OCI-M1 (cell line): ENCODE measurements at places on chromosomes 5 and 9.

GRCh38 chr9:21027295-21027694, 4.1 kb downstream of the HACD4 start:
- no peak for DNase-seq

- DNase-seq: no peak
These were observed 377.9 kb upstream of the ITGA1 start for GRCh38 chr5:52409835-52410234.

DNA sequence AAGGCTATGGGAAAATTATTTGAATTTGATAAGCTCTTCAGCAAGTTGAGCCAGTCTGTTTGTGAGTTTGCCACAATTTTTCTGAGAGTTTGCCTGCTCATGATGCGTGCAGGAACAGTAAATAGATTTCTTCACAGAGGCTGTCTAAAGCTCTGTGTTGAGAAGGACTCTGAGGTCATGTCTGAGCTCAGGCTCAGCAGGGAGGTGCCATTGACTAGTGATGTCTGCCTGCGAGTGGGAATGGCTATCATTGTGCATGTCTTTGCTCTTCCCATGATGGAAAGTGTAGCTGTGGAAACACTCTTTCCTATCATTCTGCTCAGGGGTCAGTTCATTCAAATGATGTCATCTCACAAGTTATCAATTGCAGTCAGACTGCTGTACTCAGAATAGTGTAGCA, 142.8 kb downstream of the RASEF start:
- no peak for DNase-seq

- DNase-seq: no peak
These were observed 81.0 kb upstream of the SLC25A51 start for GRCh38 chr9:37984672-37985611.

DNA sequence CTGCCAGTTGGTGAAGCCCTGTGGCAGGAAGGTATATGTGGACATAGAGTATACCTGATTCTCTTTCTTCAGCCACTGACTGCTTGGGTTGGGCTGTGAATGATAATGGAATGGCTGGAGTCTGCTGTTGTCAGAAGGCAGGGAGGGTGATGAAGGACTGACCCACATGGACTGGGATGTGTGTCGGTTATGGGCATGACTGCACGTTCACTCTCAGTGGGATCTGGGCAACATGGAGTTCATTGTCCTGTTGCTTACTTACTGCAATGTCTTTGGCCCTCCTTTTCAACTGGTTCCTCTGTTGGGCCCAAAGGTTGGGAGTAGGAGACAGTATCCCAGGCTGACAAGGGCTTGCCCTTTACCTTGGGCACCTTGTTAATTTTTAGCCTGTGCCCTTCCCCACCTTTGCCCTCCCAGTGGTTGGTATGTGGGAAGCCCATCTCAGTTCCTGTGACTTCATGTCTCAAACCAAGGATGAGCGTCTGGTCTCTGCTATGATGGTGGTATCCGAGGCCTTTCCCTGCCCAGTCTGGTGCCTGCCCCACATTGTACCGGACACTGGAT, 34.6 kb downstream of the FAXDC2 start:
- DNase-seq: no peak

- peak; percentile 17 for DNase-seq
These were observed 283.3 kb upstream of the TUT7 start for GRCh38 chr9:86637515-86637914.

GRCh38 chr9:84759300-84759750, 89.8 kb downstream of the NTRK2 start:
- DNase-seq: no peak

DNA sequence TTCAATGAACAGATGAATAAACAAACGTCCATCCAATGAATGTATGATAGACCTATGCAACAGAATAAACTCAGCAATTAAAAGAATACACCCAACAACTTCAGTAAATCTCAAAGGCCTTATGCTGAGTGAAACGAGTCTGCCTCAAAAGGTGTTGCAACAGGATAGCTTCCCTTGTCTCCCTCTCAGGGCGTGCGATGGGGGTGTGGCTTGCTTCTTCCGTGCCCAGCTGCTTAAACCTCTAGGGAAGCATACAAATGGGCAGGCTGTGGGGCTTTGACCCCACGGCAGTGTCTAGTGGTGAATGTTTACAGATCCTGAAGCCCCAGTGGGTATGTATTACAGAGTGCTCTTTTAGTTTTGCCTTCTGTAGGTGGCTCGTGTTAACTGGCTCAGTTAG, 87.0 kb upstream of the CCL21 start:
- DNase-seq: no peak

GRCh38 chr9:27183131-27183530, 74.1 kb downstream of the TEK start:
- DNase-seq: no peak

DNA sequence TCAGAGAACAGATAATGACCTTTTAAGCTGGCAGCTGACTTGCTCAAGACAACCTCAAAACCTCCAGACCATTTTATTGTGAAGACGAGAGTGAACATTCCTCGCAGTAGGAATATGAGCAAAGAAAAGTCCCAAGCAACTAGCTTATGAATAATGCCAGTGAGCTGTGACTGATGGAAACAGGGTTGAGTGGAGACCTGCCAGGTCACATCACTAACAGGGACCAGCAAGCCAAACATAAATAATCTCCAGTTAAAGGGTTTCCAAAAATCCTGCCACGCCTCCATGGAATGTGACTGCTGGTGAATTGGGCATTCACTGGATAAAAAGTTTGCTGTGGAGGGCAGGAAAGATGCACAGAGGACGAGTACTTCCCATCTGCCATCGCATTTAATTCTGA, 185.4 kb downstream of the CRB2 start:
- no peak for DNase-seq

GRCh38 chr5:177336112-177336511, 15.4 kb downstream of the LMAN2 start:
- peak; percentile 26 for DNase-seq

DNA sequence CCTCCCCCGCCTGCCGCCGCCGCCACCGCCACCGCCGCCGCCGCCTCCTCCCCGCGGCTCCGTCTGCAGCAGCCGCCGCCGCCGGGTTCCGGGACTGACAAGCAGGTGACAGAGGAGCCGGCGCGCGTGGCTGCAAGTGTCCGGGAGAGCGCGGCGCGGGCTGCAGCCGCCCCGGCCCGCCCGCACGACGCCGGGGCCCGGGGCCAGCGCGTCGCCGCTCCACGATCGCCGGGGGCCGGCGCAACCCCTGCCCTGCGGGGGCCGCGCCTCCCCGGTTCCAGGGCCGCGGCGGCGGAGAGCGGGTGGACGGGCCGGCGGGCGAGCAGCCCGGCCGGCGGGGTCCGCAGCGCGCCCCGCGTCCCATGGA, 343 bp downstream of the LMX1B start:
- no peak for DNase-seq

GRCh38 chr9:74496406-74496805, 729 bp upstream of the RORB start:
- DNase-seq: no peak

DNA sequence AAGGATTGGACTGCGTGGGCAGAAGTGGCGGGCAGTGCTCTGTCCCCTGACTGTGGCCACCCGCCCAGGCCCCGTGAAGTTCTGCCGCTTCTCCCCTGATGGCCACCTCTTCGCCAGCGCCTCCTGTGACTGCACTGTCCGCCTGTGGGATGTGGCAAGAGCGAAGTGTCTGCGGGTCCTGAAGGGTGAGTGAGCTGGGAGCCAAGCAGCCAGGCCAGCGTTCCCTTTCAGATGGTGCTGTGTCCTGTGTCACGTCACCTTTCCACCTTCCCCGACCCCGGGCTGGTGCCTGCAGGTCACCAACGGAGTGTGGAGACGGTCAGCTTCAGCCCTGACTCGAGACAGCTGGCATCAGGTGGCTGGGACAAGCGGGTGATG, 2.3 kb downstream of the WDR38 start:
- DNase-seq: no peak

- DNase-seq: no peak
These were observed 290.5 kb downstream of the BNC2 start for GRCh38 chr9:16579872-16580432.

DNA sequence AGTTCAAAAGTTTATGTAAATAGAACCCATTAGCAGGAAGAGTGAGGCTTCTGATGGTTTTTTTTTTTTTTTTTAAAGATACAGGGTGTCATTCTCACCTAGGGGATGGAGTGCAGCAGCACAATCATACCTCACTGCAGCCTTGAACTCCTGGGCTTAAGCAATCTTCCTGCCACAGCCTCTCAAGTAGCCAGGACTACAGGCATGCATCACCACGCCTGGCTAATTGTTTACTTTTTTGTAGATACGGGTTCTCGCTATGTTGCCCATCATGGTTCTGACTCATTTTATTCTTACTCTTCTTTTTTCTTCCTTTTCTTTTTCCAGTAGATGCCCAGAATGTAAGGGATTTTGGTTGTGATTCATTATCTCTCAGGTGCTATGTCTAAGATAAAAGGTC, 201.1 kb downstream of the NNT start:
- no peak for DNase-seq

GRCh38 chr5:167952278-167952995, 339.0 kb upstream of the WWC1 start:
- no peak for DNase-seq

DNA sequence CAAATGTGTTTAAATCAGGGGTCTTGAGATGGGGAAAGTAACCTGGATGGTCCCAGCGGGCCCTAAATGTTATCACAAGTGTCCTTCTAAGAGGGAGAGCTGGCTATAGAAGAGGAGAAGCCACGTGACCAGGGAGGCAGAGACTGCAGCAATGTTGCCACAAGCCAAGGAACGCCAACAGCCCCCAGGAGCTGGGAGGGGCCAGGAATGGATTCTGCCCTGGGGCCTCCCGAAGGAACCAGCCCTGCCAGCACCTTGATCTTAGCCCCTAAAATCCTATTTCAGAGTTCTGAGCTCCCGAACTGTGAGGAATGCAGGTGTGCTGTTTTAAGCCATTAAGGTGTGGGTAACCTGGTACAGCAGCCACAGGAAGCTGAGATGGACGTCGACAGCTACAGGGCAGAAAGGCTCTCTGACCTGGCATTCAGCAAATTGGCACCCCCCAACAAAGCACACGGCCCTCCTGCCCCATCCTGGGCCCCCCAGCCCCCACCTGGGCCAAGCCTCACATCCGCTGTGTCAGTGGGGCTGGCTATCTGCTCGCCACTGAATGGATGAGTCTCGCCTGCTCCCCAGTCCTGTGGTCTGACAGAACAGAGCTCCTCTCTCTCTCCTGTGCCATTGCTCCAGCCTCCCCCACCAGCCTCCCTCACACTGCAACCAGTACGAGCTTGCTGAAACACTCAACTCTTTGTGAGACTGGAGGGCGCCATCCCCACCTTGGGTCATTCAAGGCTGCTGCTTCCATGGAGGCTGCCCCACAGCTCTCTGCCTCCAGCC, 78.8 kb downstream of the ADAMTS2 start:
- DNase-seq: no peak
